Sigmoid colon (tissue), 7 donors: ENCODE measurements at places on chromosomes 11 and 22. TPM values are rescaled to one million over a fixed set of nuclear protein-coding genes. Genes with fewer than 3 reads are reported as not detected.

DNA sequence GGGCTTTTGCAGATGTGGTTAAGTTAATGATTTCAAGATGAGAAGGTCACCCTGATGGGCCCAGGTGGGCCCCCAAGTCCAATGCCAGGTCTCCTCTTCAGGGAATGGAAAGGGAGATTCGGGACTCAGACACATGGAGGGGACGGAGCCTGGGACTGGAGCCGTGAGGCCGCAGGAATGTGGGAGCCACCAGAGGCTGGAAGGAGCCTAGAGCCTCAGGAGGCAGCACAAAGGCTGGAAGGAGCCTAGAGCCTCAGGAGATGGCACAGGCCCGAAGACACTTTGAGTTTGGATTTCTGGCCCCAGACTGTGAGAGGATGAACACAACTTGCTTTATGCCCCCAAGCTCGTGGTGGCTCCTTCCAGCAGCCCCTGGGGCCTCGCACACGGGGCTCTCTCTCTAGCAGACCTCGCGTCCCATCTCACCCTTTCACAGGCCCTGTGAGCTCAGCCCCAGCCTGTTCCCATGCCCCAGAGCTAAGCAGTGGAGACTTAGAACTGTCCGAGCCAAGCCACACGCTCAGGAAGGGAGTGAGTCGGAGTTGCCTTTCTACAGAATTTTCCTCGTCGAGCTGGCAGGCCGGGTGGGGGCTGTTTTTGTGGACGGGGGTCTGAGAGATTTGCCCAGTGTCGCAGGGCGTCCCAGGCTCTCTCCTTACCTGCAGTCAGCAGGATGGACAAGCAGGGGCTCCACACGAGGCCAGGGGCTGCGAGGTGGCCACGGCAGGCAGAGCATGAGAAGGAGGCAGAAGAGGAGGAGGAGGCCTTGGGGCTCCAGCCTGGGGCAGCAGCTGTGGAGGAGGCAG, 937.6 kb downstream of the BRD1 start:
- H3K27ac ChIP-seq: no peak overlapping the region
- H3K27me3 ChIP-seq: no peaks in the 10 kb centered on the region
- H3K4me3 ChIP-seq: no peak overlapping the region
- no peaks in the 10 kb centered on the region for H3K4me1 ChIP-seq
- H3K36me3 ChIP-seq: no peaks in the 10 kb centered on the region

- peaks cover 52% of the 10 kb centered on the region for H3K4me1 ChIP-seq
- DNase-seq: peak; percentile 90
- H3K4me3 ChIP-seq: peak overlapping the region; percentile 26
- H3K27me3 ChIP-seq: no peaks in the 10 kb centered on the region
Measured at GRCh38 chr22:45537734-45538181, 35.1 kb downstream of the FBLN1 start.

C11orf42 gene
- total RNA-seq: not detected

OR5B3 gene
- total RNA-seq: not detected
